Stimulated activated CD4-positive, alpha-beta T cell treated with anti-CD3 and anti-CD28 coated beads, Interleukin-15, amount 100 ng/mL, for 48 hours (primary cell): ENCODE measurements at places on chromosomes 5 and 9.

- no peak for DNase-seq
Measured at GRCh38 chr5:168899673-168900072, 320.5 kb upstream of the PANK3 start.

DNA sequence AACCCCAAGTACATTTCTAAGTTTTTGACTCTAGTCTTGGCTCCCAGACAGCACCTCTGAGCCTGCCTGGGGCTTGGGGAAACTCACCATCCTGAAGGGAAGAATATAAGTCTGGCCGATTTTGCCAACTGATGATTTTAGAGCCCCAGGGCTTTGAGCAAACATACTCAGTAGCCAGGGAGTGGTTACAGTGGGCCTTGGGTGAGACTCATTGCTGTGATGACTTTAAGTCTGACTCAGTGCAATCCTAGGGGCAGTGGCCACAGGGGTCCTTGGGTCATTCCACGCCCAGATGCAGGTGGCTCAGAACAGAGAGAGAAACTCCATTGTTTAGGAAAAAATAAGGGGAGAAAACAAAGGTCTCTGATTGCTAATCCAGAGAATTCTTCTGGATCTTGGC, 312.0 kb upstream of the EDIL3 start:
- DNase-seq: no peak

DNA sequence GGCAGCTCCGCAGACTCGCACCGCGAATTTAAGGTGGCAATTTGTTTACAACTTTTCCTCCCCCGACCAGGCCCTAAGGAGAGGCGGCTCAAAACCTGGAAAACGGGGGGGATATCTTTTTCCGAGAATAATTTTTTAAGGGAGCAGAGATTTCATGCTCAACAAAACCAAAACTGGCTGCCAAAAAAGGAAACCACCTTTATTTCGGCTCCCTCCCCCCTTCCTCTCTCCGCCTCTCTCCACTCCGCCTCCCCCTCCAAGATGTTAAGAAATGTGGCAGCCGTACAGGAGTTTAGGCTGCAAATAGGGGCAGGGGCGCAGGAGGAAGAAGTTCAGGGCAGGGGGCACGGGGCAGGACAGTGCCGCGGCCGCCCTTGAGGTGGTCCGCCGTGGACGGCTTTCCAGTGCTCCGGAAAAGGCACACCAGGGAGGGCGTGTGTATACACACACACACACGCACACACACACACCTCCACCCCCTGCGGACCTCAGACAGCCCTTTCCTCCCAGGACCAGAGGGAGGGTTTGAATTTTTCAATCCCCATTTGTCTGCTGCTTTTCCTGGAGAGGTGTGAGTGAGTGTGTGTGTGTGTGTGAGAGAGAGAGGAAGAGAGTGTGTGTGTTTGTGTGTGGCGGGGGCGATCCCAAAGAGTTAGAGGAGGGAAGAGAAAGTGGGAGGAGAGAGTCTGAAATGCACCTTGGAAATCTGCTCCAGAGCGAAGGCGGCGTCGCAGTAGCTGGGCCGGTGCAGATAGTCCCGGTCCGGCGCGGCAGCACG, 9.1 kb downstream of the PTCH1 start:
- no peak for DNase-seq

GRCh38 chr5:95449460-95449859, 58.3 kb downstream of the FAM81B start:
- DNase-seq: no peak

GRCh38 chr5:128770907-128771306, 194.4 kb upstream of the SLC27A6 start:
- no peak for DNase-seq

DNA sequence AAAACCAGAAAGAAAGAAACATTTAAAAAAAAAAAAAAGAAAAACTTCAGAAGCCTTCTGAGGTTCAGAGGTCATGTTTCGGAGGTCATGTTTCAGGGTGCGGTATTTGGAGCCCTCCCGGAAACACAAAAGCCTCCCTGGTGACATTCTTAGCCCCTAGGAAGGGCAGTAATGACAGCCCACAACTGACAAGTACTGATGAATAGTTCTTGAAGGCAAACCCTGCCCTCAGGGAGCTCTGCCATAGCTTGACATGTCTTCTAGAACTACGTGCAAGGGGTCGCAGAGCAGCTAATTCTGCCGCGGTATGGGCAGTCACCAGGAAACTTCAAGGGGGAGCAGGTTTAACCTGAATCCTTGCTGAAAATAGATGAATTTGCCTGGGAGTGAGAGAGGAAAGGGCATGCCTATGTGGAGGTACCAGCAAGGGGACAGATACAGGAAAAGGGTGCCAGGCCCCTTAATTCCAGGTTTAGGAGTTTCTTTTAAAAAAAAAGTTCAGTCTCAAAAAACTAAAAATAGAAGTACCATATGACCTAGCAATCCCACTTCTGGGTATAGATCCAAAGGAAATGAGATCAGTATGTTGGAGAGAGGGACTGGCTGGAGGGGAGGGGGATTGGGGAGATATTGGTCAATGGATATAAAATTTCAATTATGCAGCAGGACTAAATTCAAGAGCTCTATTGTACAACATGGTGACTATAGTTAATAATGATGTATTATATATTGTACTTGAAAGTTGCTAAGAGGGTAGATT, 98.4 kb downstream of the C9orf152 start:
- DNase-seq: no peak

GRCh38 chr9:79858508-79858907, 286.7 kb downstream of the TLE4 start:
- no peak for DNase-seq

DNA sequence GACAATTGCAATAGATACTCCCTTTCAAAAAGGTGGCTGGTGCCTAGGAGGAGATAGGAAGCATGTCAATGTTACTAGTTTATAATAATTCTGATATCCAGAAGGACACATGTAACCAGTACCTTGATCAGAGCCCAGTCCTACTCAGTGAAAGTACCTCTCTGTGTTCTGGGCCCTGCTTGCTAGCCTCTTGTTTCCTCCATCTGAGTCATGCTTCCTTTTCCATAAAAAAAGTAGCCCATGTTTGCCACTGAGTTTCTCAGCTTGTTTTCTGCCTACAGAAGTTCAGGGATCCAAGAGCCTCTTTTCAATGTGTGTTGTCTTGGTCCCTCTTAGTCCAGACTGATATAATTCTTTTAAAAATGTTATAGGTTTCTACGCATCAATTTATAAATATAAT, 149.0 kb downstream of the SSBP2 start:
- no peak for DNase-seq

GRCh38 chr5:83947763-83948162, 227.1 kb upstream of the HAPLN1 start:
- no peak for DNase-seq

- peak; percentile 45 for DNase-seq
Measured at GRCh38 chr5:95620030-95620869, at the start of gene GPR150. Gene GPR150, plus strand, starts transcription at chr5:95620087. Its CDS starts 189 bp downstream, at chr5:95620276.

- DNase-seq: no peak
Measured at GRCh38 chr5:117568622-117569021, 994.0 kb upstream of the SEMA6A start.
